ENCODE measurements at places on chromosomes 5 and 9.

DNA sequence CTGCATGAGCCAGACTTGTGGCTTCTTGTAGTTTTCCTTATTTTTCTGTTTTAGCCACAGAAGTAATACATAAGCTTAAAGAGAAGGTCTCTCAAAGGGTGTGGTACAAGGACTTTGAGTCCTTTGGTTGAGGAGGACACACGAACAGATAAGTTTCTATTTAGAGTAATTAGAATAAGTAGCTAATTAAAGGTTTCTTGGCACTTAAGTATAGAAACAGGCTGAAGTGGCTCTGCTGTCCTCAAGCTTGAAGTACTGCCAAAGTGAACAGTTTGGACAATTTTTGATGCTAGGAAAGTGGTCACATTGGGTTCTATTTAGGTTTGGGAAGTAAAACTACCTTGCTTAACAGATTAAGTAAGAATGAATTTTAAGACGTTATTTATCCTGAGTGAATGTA lies 278.3 kb upstream of the MPDZ start:
- DNase-seq: no peak

GRCh38 chr5:167743695-167744464 lies 547.6 kb upstream of the WWC1 start:
- no peak for DNase-seq

DNA sequence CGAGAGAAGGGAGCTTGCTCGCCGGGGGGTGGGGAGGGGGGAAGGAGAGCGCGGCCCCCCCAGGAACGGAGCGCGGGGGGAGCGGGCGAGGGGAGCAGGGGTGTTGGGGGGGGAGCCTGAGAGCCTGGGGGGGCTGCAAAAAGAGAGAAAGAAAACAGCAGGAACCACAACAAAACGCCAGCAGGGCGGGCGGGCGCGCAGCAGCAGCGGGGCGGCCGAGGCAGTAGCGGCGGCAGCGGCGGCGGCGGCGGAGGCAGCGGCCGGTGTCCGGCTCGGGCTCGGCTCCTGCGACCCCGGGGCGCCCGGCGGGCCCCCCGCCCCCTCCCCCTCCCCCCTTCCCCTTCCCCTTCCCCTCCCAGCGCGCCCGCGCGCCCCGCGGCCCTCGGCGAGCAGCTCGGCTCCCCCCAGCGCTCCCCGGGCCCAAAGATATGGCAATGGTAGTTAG lies 1.6 kb downstream of the NR2F1 start:
- DNase-seq: no peak

DNA sequence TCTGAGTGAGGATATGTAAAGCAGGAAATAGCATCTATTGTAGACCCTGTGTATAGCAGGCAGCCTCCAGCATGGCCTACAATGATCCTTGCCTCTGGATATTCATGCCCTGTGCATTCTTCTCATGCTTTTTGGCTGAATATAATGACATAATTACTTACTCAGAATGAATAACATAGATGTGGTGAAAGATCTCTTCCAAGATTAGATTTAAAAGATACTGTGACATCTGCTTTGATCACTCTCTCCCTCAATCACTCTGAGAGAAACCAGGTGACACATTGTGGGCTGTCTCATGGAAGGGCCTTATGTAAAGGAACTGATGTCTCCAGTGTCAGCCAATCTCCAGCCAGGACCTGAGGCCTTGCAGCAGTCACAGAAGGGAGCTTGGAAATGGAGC lies 376.7 kb downstream of the DNAH5 start:
- no peak for DNase-seq

DNA sequence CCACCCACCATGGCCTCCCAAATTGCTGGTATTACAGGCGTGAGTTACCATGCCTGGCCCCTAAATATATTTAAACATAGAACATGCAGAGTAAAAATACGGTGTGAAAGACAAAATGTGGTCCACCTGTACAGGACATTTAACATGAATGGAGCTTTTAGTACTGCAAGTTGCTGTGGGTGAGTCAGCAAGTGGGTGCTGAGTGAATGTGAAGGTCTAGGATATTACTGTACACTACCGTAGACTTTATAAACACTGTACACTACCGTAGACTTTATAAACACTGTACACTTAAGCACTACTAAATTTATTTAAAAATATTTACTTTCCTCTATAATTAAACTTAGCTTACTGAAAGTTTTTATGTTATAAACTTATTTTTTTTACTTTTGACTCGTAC lies 317.8 kb downstream of the PRDM9 start:
- no peak for DNase-seq

- DNase-seq: no peak
Observed at GRCh38 chr5:149583394-149583793, 2.1 kb downstream of the ARHGEF37 start.

- no peak for DNase-seq
Observed at GRCh38 chr9:6677803-6678202, 32.3 kb upstream of the GLDC start.

DNA sequence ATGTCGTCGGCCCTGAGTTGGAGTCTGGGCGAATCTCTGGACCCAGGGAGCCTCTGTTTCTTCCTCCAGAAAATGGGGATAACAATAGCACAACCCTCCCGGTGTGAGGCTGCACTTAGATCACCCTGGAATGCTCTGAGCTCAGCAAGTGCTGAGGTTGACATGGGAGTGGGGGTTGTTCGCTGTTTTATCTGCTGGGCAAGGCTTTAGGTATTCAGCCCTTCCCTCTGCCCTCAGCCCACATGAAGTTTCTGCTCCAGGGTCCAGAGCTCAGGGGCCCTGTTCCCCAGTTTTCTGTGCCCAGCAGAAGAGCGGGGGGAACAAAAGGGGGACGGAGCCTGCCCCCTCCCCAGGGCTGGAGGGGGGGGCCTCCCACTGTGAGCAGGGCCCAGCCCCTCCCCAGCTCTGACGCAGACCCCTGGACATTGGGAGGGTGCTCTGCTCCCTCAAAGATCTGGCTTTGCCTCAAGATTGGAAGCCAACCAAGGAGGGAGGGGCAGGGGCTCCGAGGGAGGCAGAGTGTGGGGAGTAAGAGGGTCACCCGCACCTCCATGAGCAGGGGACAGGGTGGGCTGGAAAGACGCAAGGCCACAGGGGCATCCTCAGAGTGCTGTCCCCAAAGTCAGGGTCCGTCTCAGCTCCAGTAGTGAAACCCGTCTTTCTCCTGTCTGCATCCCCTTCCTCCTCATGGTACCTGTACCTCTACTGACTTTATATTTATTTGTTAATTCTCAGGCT lies 215.6 kb downstream of the C9orf50 start:
- no peak for DNase-seq

DNA sequence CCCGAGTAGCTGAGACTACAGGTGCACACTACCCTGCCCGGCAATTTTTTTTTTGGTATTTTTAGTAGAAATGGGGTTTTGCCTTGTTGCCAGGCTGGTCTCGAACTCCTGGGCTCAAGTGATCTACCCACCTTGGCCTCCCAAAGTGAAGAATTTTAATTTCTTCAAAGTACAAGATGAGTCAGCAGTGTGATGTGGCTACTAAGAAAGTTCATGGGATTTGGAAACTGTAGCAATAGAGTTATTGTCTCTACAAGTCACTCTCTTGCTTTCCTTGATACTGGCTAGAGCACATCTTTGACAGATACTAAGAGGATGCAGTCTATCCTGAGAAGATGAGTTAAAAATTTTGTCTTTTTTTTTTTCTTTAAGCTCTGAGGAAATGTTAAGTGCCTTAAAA lies 1.6 kb downstream of the CREB3 start:
- no peak for DNase-seq

- DNase-seq: no peak
Observed at GRCh38 chr5:178502401-178503100, 87.6 kb downstream of the COL23A1 start.

- DNase-seq: no peak
Observed at GRCh38 chr5:157431544-157432200, 28.3 kb upstream of the NIPAL4 start.

GRCh38 chr5:127615916-127616315 lies 33.0 kb upstream of the CTXN3 start:
- DNase-seq: no peak

DNA sequence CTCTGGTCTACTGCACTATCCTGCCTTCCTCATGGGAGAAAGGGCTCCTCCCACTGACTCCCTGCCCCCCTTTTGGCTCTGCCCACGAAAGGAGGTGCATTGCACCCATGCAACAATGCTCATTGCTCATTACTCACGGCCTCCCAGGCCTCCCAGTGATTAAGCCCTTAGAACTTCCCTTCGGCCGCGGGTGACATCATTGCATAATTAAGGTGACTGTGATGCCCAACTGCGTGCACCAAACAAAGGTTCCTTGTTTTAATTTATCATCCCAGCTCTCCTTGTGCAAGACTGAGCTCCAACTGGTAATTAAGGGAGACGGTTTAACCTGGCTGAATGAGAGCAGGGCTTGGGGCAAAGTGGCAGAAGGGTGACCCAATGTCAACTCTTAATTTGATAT lies 180.4 kb downstream of the GAS1 start:
- DNase-seq: no peak

DNA sequence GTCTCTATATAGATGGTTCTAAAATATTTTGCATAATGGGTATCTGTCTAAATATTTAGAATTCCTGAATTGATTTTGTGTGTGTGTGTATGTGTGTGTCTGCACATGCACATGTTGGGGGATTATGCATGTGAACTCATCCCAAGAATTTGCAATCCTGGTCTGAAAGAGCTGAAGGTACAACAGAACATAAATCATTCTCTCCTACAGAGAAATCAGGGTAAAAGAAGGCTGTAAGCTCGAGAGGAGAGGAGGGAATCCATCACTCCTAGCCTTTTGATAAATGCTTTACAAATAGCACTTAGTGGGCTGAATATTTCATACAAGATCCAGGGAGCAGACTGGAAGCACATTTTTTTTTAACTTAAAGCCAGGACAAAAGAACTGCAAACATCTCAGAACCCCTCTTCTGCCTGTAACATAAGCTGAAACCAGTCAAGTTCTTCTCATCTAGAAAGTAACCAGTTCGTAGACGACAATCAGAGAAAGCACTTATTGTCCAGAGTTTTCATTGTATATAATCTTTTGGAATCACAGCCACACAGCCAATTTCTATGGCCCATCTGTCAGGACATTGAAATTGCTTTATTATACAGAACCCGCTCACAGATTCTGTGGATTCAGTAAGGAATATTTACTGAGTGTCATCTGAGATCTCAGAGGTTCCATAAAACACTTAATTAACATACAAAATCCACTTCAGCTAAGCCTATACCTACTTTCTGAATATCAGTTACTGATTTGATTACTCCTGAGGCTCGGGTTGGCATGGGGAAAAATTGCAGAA lies 541.4 kb upstream of the ZNF462 start:
- DNase-seq: no peak

DNA sequence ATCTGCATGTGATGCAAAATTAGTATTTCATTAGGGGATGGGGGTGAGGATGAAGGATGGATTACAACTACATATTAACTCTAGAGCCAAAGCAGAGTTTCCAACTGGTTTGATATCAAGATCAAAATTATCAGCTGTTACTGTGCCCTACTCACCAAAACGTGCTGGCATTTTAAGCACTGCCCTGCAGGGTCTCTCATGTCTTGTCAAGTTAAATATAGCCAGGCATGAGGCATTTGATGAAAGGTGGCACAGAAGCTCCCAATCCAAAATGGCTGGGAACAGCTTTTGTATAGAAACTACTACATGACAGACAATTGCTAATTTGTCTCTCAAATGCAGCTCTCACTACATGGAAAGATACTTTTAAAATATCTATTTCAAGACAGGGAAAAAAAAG lies 27.1 kb upstream of the CAAP1 start:
- no peak for DNase-seq

DNA sequence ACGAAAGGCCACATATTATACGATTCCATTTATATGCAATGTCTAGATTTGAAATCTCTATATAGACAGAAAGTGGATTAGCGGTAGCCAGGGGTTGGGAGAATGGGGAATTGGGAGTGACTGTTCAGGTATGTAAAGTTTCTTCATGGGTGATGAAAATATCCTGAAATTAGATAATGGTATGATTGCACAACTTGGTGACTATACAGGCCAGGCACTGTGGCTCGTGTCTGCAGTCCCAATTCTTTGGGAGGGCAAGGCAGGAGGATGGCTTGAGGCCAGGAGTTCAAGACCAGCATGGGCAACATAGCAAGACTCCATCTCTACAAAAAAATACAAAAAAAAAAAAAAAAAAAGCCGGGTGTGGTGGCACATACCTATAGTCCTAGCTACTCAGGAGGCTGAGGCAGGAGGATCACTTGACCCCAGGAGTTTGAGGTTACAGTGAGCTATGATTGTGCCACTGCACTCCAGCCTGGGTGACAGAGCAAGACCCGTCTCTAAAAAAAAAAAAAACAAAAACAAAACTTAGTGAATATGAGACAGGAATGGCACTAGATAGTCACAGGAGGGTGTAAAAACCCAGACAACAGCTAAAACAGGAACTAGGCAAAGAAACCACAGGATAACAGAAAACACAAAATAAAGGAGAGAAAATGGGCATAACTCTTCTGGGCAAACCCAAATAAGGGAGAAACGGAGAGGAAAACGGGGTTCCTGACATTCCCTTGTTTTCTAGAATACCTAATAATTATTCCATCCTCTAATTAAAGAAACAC lies 72.1 kb upstream of the ZNF618 start:
- no peak for DNase-seq

GRCh38 chr9:131449276-131449675 lies 53.4 kb upstream of the POMT1 start:
- no peak for DNase-seq

DNA sequence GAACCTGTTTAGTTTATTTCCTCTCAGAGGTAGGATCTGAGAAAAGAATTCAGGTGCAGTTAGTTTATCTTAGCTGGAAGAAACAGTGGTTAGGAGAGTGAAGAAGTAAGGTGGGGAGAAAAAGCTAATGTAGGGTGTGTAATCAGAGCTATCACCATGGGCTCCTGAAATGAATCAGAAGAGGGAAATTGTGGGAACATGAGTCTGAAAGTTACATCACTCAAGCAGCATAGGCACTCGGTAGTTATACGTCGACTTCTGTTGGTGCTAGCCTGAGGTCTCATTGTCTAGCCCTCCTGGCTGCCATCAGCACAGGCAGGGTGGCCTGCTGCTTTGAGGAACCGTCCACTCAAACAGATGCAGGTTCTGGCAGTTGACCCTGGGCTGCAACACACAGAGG lies 56.7 kb upstream of the NPR3 start:
- no peak for DNase-seq

DNA sequence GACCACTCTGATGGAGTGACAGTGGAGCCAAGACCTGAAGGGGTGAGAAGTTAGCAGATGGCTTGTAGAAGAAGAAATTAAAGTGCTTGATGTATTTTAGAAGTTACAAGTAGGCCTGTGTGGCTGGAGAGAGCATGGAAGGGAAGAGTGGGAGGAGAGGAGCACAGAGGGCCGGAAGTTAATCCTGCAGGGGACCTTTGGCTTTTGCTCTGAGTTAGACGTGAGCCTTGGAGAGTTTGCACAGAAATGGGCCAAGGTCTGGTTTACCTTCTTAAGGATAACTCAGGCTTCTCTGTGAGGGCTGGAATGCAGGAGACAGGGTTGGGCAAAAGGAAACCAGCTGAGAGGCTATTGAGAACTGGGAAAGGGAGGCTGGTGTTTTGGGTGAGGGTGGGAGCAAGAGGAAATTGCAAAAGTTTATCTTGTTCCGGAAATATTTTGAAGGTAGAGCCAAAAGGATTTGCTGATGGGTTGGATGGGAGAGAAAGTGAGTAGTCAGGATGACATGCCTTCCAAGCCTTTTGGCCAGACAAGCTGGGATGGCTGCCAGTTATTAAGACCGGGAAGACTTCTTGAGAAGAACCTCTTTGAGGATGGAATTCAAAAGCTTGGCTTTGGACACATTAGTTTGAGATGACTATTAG lies 17.5 kb upstream of the F2RL1 start:
- no peak for DNase-seq

Measured in NCI-H2107 (cell line).